Fibroblast of skin of scalp (primary cell): ENCODE measurements at places on chromosomes 5 and 9.

GRCh38 chr5:180568914-180569313 lies 22.4 kb downstream of the SCGB3A1 start:
- no peak for DNase-seq

GRCh38 chr5:10655972-10656830 lies 92.3 kb downstream of the ANKRD33B start:
- no peak for DNase-seq

DNA sequence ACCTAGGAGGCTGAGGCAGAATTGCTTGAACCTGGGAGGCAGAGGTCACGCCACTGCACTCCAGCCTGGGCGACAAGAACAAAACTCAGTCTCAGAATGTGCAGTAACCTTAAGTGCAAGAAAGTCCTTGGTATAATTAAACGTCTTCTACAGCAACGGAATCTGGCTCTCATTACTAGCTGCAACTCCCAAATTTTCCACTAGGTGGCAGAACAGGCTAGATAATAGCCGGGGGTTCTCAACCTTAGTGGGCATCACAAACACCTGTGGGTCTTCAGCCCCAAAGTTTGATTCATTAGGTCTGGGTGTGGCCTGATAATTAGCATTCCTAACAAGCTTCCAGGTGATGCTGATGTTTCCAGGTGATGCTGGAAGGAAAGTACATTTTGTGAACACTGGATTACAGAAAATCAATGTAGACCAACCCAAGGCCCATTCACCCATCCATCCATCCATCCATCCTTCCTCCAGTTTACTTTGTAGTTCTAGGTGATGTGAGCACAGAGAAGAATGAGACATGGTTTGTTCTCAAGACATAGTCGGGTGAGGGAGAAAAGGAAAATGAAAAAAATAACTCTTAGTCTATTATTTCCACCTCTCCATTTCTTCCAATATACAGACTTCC lies 37.3 kb downstream of the FBXW2 start:
- peak; percentile 35 for DNase-seq

GRCh38 chr5:135127439-135128240 lies 93.6 kb upstream of the PITX1 start:
- DNase-seq = peak; percentile 26

DNA sequence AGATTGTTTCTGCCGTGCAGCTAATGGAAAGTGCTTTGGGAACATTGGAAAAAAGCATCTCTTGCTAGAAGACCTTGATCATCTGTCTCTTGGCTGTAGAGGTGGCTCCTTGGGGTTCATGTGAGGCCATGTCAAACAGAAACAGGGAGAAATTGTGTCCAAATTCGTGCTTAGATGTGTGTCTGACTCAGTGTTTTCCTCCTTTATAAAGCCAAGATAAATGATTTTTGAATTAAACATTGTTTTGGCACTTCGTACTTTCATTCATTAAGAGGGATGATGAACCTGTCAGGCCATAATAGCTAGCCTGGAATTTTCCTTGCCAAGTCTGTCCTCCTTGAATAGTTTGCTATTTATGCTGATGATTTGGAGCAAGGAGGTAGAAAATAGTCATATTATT lies 143.8 kb downstream of the FBXL7 start:
- DNase-seq = no peak

GRCh38 chr5:96175090-96175489 lies 213.4 kb upstream of the ELL2 start:
- no peak for DNase-seq

DNA sequence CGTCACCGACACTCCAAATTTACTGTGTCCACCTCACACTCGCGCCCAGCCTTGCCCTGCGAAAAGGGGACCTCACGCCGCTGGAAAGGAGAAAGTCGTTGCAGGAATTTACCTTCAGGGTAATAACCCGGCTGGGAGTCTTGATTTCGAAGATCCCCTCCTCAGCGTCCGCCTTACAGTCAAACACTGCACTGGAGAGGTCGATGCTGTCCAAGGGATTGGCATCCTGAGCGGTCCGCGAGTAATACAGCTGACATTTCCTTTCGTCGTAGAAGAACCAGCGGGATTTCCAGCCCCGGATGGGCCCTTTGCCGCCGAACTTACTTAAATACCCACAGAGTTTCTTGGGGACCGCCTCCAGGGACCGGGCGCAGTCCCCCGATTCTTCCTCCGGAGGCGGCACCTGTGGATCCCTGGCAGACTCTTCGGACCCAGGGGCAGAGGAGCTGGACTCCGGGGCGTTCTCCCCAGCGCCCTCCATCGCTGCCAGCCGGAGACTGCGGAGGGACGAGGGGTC lies 330 bp downstream of the TBC1D2 start:
- DNase-seq = peak; percentile 44

DNA sequence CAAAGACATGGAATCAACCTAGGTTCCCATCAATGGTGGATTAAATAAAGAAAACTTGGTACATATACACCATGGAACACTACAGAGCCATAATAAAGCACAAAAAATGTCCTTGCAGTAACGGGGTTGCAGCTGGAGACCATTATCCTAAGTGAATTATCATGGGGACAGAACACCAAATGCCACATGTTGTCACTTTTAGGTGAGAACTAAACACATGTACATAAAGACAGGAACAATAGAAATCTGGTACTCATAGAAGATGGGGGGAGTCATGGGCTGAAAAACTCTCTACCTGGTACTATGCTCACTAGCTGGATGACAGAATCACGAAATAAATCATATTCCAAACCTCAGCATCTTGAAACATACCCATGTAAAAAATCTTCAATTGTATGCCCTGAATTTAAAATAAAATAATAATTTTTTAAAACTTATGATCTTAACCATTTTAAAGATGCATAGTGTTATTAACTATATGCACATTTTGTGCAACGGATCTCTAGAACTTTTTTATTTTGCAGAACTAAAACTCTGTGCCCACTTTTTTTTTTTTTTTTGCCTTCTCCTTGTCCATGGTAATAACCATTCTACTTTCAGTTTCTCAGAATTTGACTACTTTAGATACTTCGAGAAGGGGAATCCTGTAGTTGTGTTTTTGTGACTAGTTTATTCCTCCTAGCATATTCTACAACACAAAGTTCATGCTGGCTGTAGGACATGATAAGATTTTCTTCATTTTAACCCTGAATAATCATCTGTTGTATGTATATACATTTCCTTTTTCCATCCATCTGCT lies 1081.6 kb upstream of the ACO1 start:
- no peak for DNase-seq

- DNase-seq = no peak
Measured at GRCh38 chr9:134136118-134136995, 475 bp downstream of the WDR5 start.

- DNase-seq = peak; percentile 47
Measured at GRCh38 chr5:154513669-154514084, 35.6 kb upstream of the HAND1 start.

- no peak for DNase-seq
Measured at GRCh38 chr9:7533376-7534090, 266.0 kb downstream of the DMAC1 start.

DNA sequence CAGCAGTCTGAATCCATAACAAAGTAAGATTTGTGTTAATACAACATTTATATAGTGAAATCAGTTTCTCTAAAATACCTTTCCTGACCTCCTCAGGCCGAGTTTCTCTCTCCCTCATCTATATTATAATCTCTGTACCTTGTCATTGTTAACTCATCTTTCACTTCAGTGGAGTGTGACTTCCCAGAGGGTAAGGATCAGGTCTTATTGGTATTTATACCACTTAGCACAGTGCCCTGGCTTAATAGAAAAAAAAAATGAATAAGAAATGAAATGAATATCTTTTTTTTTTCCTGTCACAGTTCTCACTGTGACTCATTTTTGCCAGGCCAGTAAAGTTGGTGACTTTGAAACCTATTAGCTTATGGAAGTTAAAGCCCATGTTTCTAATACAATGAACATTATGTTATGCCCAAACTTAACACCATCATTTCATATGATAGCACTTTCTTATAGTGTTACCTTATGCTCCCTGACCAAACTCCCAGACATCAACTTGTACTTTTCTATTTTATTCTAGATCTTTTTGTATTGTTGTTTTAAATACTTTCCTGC lies 90.1 kb downstream of the NR3C1 start:
- DNase-seq = no peak

DNA sequence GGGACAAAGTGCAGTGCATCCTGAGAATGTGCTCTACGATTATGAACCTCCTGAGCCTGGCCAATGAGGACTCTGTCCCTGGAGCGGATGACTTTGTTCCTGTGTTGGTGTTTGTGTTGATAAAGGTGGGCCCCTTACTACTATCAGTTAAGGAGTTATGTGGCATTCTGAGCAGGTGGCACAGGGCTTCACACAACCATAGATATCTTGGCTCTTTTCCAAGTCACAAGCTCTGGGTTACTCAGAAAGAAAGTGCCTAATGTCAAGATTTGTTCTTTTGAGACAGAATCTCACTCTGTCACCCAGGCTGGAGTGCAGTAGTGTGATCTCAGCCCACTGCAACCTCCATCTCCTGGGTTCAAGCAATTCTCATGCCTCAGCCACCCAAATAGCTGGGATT lies 99.0 kb downstream of the GAPVD1 start:
- no peak for DNase-seq

DNA sequence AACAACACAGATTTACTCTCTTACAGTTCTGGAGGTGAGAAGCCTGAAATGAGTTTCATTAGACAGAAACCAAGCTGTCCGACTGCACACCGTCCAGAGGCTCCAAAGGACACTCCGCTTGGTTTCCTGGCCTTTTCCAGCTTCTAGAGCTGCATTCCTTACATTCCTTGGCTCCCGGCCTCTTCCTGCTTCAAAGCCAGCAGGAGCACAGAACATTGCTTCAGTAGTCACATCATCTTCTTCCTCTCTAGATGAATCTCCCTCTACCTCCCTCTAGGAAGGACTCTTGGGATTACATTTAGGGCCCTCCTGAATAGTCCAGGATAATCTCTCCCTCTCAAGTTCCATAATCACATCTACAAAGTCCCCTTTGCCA lies 213.3 kb downstream of the CDK5RAP2 start:
- peak; percentile 93 for DNase-seq

GRCh38 chr5:35908814-35909213 lies 29.6 kb downstream of the CAPSL start:
- no peak for DNase-seq

DNA sequence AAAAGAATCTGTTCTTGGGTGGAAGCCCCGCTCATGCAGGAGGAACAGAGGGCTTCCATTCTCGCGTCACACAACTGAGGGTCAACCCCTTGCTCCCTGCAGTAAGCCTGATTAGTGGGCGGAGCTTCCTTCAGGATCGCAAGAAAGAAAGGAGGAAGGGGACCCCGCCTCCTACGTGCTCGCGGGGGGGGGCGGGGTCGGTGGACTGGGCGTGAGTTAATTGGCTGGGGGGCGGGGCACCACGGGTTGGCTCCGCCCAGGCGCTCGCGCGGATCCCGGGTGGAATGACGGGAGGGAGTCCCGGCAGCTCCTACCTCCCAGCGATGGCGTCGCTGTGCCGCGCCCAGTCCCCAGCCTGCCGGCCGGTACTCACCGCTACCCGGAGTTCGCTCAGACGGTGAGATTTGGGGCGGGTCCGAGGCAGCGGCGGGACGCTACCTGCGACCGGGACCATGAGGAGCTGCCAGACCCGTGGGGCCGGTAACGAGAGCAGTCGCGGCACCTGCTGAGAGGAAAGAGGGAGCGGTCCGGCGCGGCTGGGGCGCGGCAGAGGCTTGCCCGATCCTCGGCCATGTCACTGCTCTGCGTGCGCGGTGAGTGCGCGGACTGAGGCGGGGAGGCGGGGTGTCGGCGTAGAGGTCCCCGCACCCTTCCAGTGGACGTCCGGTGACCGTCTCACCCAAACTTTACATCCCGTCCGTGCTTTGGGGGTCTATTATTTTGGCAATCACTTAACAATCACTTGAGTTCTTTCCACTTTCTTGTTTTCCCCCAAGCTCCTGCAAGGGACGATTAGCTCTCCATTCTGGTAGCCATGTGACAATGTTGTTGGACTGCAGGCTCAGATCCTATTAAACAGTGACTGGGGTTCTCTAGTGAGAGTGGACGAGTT lies at the start of gene UNC13B:
Gene UNC13B, plus strand, starts transcription at position 297 of the 892 bp plus-strand sequence. Its CDS starts 275 bp downstream, at position 572.
- DNase-seq = peak; percentile 95

DNA sequence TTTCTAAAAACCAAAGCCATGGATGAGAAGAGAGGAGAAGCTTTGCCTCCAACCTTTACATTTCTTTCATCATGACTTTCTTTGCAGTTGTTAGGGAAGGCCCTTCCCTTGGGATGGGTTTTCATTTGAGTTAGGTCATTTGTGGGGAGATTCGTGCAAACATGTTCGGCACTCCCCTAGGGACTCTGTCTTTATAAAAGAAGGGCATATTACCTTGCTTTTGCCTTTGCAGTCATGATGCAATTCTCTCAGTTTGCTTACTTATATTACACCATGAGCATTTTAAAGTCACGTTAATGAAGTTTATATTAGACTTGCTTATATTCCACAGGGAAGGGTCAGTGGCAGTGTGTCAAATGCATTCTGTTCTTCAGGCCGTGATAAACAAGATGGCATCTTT lies 289.3 kb upstream of the WWC1 start:
- DNase-seq = peak; percentile 29

DNA sequence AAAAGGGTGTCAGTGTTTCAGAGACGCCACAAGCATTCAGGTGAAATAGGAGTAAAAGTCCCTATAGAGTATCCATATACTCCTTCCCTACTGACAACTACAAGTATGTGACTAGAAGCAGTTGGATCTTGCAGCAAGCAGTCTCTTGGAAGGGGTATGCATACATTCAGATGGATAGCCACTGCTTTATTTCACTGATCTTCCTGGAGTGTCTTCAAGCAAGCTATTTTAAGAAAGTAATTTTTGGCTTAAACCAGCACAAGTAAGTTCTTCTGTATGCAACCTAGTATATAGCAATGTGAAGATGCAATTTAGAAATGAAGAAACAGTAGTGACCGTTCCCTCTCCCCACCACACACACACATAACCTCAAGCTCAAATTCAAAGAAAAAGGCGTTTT lies 446.8 kb upstream of the CDH18 start:
- DNase-seq = no peak

DNA sequence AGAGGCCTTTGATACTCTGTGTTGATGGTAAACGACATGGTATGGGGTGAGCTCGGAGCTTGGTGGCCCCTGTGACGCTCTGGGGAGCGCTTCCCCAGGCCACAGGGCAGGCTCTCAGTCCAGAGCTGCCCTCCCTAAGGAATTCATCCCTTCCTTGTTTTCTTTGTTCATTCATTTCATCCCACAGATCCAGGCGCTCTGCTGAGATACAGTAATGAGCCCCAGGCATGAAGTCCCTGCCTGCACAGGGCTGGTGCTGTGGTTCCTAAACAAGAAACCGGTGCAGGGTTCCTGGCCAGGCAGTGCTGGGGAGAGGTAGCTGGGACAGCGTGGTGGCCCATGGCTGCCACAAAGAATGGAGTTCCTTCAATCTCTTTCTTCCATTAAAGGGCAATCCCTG lies 14.4 kb downstream of the NEK6 start:
- DNase-seq = no peak

DNA sequence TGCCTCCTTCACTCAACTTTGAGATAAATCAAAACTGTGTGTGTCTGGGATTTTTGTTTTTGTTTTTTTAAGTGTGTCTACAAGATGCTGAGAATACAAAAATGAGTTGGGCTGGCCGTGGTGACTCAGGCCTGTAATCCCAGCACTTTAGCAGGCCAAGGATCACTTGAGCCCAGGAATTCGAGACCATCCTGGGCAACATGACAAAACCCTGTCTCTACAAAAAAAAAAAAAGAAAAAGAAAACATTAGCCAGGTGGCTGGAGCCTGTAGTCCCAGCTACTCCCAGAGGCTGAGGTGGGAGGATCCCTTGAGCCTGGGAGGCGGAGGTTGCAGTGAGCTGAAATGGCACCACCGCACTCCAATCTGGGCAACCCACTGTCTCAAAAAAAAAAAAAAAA lies 21.0 kb downstream of the HNRNPK start:
- peak; percentile 85 for DNase-seq
